ENCODE measurements at places on chromosomes 5 and 9. TPM values are rescaled to one million over a fixed set of nuclear protein-coding genes. Genes with fewer than 3 reads are reported as not detected.

DNA sequence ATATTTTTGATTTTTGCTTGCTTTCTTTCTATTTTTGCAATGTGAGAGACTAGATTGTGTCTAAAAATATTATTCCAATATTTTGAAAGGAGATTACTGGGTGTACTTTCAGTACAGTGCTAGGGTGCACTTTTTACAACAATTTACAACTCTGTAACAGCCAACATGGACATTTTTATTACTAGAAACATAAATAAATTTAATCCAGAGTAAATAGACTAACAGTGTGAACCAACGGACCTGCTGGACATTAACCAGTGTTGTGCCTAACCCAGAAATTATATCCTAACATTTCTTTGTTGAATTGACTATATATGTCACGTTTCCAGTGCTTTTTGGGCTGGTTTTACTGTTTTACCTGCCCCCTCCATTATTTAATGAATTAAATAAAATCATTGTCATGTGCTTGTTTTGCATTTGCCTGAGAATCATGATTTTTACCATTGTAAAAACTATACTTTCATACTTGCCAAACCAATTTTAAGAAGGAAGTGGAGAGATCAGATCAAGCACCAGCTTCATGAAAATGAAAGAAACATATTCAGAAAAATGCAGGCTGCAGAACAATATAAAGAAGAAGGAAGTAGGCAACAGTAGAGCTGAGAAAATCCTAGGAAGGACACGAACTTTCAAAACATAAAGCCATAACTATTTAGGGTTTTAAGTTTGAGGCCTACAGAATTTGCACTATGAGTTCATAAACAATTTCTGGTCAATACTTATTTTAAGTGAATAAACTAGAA lies 400.8 kb upstream of the PIK3R1 start:
- DNase-seq, result no peak

ZNF608 gene
- 95.6 TPM for total RNA-seq

DNA sequence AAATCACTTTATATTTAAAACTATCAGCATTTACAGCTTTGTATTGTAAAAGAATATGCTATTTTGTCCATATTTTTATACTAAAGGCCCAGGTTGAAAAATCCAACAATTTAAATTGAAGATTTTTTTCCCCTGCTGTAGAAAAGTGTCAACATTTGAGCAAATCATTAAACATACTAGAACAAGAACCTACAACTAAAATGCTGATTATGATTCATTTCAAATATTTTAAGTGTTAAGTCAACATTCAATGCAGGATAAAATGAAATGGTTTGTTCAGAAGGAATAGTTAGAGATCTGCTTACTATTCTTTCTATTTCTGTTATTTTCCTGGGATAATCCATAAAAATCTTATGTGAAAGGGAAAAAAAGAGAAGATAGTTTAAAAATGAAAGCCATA lies 866.5 kb upstream of the DMAC1 start:
- no peak for DNase-seq

GDF9 gene
- total RNA-seq, result 1.9 TPM

TGFBI gene
- total RNA-seq, result 4.2 TPM

NKD2 gene
- 3.0 TPM for total RNA-seq

- DNase-seq, result no peak
Measured at GRCh38 chr9:128898845-128899565, 17.1 kb downstream of the LRRC8A start.

DNA sequence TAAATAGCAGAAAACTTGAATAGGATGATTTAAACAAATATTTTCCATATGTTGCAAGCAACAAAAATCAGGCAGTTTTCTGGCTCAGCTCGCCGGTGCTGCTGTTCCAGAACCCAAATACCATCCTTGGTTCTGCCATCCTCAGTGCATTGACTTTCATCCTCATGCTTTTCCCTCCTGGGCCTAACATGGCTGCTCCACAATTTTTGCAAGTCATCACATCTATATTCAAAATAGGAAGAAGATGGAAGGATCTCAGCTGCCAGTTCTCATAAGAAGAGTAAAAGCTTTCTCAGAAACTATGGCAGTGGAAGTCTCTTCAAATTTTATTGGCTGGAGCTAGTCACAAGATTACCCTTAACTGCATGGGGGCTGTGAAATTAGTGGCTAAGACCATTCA lies 136.7 kb downstream of the STARD4 start:
- DNase-seq, result no peak

DNA sequence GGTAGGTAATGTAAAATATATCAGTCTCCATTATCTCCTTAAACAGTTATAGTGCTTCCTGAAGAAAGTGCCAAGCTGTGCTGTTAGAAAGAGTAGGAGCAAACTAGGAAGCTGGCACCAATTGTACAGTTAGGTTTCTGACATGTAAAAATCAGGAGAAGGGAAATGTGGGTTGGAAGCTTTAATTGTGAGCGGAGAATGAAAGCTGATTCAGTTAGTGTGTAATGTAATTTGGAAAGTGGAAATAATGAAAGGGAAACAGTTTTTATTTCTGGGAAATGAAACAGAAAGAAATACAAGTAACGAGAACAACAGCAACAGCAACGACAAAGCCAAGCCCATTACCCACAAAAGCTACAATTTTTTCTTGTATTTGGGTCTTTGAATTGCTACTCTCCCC lies 48.8 kb upstream of the JAK2 start:
- no peak for DNase-seq

- no peak for DNase-seq
Measured at GRCh38 chr9:107176436-107177151, 106.5 kb upstream of the RAD23B start.

INPP5E gene
- total RNA-seq, result 11.5 TPM

DNA sequence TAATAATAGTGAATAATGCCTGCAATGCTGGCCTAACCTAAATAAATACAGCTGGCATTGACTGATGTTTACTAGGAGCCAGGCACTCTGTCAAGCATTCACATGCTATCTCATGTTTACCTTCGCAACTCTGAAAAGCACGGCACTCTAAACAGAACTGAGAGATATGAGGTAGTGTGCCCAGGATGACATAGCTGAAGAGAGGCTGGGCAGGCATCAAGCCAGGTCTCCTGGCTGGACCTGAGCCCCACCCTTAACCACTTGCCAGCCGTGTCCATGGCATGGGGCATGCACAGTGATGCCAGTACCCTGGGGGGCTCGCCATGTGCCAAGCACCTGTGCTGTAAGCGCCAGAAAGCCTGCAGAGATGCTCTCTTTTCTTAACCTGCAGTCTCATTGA lies 119.4 kb upstream of the MVB12B start:
- no peak for DNase-seq

DNA sequence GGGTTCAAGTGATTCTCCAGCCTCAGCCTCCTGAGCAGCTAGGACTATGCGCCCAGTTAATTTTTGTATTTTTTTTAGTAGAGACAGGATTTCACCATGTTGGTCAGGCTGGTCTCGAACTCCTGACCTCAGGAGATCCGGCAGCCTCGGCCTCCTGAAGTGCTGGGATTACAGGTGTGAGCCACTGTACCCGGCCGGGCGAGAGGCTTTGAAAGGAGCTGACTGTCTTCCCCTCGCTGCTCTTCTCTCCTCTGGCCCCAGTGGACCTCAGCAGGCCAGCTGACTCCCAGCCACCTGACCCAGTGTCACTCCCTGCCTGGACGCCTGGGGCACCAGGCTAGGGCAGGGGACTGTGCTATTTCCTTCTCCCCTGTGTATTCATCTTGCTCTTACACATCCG lies 89.5 kb upstream of the ANKRD55 start:
- no peak for DNase-seq

CCDC152 gene
- 12.9 TPM for total RNA-seq

DNA sequence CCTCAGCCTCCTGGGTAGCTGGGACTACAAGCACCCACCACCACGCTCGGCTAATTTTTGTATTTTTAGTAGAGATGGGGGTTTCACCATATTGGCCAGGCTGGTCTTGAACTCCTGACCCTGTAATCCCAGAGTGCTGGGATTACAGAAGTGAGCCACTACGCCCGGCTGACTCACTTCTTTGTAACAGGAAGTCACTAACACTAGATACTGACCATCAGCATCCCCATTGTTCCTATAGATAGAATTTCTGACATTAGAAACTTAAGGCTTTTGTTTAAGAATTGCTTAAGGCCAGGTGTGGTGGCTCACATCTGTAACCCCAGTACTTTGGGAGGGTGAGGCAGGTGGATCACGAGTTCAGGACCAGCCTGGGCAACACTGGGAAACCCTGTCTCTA lies 42.2 kb downstream of the LEAP2 start:
- no peak for DNase-seq

DNA sequence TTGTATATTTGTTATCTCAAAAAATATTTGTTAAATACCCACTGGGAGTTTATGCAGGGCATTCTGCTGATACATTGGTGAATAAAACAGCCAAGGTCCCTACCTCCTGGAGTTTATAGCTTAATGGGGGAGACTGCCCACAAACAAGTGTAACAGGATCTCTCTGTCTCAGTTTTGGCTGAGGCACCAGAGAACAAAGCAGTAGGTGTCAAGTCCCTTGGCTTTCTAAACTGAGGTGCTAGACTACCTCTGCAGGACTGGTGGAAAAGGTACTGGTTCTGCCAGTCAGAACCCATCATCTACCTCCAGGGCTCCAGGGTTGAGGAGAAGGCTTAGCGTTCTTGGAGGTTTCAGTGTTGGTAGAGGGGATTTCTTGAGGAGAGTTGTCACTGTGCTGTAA lies 188.4 kb upstream of the ELL2 start:
- no peak for DNase-seq

IL31RA gene
- 0.16 TPM for total RNA-seq

DNA sequence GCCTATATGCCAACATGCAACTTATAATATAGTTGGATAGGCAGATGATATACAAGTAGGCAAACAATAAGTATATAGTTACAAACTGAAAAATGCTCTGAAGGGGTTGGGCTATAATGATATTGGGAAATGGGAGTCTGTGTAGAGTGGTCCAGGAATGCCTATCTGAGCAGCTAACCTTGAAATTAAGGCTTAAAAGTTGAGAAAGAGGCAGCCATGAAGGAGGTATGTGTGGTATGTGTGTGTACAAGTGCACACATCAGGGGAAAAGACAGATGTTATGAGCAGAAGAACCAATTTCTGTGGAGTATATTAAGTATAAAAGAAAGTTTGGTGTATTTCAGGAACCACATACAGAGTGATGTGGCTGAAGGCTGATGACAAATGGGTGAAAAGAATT lies 154.9 kb upstream of the PAPPA start:
- no peak for DNase-seq

- no peak for DNase-seq
Measured at GRCh38 chr5:115898656-115899055, 56.9 kb downstream of the AP3S1 start.

GRCh38 chr9:9352877-9353481 lies 1259.8 kb downstream of the PTPRD start:
- no peak for DNase-seq

DNA sequence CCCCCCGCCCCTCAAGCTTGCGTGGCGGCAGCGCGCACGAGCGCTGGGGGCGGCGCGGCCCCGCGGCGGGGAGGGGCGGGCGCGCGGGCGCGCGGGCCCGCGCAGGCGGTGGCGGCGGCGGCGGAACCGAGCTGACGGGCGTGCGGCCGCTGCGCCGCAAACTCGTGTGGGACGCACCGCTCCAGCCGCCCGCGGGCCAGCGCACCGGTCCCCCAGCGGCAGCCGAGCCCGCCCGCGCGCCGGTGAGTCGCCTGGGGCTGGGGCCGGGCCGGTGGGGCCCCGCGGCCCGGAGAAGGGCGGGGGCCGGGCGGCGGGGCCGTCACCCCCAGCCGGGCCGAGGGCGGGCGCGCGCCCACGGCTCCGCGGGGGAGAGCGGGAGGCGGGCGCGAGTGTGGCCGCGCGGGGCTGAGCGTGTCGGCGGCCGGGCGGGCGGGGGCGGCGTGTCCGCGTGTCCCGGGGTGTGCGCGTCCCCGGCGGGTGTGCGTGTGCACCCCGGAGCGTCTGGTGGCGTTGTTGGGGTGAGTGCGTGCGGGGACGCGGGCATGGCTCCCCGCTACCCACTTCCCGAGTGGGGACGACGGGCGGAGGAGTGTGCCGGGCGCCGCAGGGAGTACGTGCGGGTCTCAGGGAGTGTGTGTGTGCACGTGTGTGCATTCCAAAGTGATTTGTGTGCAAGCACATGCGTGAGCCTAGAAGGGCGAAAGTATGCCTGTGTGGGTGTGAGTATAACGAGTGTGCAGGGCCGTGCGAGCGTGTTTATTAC lies at the start of gene NEK6:
NEK6 (plus strand) TSS at position 106 of the 763 bp plus-strand sequence. CDS start 44,016 bp downstream, outside the sequence.
- no peak for DNase-seq

GRCh38 chr5:78727786-78728761 lies 79.5 kb upstream of the LHFPL2 start:
- no peak for DNase-seq

LURAP1L gene
- total RNA-seq, result 0.94 TPM

- no peak for DNase-seq
Measured at GRCh38 chr5:26681861-26682260, 356.5 kb downstream of the CDH9 start.

DNA sequence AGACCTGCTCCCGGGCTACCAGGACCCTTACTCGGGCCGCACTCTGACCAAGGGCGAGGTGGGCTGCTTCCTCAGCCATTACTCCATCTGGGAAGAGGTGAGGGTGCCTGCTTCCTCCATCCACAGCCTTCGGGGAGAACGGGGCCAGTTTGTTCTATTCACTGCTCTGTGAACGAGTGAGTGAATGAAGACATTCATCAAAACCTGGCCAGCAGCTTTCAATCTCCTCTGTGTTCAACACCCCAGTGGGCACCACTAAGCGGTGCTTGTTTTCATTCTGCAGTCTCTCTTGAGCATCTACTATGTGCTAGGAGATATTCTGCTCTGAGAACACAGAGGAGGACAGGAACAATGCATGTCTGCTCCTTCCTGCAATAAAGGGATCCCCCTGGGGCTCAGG lies 10.6 kb downstream of the CERCAM start:
- DNase-seq, result no peak

- DNase-seq, result peak; percentile 4
Measured at GRCh38 chr9:123871781-123872180, 58.1 kb downstream of the DENND1A start.

LECT2 gene
- total RNA-seq, result not detected

PDZD2 gene
- 22.0 TPM for total RNA-seq

GRCh38 chr9:131181091-131181681 lies 55.8 kb downstream of the NUP214 start:
- no peak for DNase-seq

DNA sequence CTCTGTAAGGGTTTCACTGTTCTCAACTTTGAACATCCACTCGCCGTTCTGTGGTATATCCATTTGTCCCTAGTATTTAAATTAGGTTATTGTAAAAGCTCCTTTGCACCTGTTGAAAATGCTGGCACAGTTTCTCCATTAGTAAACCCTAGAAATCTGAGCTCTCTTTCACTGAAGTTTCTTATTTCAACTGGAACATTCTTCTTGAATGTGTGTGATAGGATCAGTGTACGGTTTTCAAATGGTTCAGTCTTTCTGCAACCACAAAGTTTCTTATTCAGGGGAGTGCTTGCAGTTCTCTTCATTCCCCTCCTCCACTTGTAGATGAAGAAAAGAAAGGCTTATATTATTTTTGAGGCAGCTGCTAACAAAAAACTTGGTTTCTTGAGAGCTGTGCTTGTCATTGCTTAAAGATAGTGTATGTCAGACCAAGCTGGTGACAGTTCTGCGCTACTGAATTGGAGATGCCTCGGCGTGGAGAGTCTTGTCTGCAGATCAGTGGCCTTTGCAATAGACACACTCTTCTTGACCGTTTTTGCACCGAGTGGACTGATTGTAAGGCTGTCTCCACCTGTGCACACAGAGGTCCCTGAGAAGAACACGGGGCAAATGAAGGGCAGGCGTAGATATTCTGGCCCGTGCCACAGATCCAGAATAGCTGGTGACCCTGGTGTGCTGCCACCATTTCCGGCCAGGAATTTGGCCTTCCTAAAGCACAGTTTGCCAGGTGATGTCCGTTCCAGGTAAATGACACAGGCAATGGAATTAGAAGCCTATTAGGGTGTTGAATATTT lies 102.2 kb downstream of the TRIO start:
- no peak for DNase-seq

OR1J2 gene
- total RNA-seq, result not detected

- DNase-seq, result no peak
Measured at GRCh38 chr5:32534041-32534440, 51.3 kb upstream of the SUB1 start.

Measured in occipital lobe (tissue), 3 donors.